ENCODE measurements at places on chromosomes 11 and 22.

DNA sequence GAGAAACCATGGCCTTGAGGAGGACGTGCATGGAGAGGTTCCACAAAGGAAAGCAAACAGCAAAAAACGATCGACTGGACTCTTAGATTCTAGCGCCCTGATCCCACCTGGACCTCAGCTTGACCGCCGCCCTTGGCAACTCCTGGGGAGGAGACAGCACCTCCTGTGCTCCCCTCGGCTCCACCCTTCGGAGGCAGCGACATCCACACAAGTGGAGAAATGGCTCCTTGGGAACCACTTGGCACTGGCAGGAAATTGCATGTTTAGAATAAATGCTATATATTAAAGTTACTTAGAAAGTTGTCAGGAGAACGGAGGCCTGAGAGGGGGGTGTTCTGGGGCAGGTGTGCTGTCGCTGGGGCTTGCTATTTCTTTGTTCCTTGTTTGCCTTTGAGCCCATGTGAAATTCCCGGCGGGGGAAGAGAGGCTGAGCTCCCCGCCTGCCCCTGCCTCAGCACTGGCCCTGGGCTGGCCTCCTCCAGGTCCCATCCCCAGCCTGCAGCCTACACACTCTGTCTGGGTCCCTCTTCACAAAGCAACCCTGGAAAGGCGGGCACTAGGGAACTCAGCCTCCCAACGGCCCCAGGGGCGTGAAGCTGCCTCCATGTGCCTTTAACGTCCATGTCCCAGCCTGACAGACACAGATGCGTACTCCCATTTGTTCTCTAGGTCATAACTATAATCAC is 395.3 kb downstream of the BRD1 start:
- DNase-seq: no peak

- no peak for DNase-seq
Measured at GRCh38 chr11:75635066-75635862, 33.6 kb downstream of the MAP6 start.

GRCh38 chr11:124748481-124749343 is 3.3 kb downstream of the VSIG2 start:
- DNase-seq: no peak

- DNase-seq: no peak
Measured at GRCh38 chr11:62223095-62223494, 14.6 kb downstream of the SCGB2A1 start.

DNA sequence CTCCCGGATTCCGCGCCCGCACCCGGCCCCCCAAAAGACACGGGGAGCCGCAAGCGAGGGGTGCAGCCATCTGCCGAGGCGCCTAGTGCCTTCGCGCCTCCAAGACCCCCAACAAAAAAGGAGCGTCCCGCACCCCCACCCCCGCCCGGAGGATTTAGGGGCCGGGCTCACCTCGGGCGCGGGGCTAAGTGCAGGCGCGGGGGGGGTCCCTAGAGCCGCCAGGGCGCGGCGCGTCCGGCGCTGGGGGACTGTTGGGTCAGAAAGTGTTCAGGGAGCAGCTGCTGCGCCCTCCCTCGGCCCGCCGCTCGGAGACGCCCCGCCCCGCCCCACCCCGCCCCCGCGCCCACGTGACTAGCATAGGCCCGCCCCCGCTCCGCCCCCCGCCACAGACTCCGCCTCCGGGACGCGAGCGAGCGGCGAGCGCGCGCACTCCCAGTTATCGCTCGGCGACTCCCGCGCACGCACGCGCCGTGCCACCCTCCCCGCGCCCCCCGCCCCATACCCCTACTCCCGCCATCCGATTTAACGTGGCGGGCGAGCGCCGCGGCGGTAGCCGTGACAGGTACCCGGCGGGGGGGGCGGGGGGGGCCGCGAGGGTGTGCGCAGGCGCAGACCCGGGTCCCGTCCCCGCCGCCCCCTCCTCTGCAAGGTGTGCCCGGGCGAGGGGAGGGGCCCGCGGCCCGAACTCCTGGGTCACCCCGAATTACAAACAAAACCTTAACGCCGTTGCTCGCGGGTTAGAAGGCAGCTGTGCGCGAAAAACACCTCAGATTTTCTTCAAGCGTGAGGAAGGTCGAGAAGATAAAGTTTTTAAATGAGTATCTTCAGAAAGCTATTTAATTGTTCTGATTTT is 56.2 kb downstream of the KCNJ4 start:
- peak; percentile 85 for DNase-seq

DNA sequence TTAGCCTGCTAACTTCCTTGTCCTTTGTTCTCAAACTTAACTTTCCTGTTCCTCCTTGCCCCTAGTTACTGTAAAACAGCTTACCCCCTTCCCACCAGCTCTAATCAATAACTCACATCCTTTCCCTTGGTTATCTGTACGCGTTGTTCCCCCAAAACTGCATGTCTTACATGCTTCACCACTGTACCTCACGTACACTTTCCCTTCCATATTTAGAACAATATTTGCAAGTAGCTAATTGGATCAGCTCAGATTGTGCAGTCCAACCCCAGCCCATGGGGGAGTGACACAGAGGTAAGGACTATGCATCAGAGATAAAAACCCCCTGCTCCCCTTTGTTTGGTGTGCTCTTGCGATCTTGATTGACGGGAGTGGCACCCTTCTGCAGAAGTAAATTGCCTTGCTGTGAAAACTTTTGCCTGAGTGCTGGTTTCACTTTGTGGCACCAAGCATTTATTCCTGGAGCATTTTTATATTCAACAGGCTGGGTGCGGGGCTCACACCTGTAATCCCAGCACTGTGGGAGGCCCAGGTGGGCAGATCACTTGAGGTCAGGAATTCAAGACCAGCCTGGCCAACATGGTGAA is 30.9 kb downstream of the MIF start:
- no peak for DNase-seq

DNA sequence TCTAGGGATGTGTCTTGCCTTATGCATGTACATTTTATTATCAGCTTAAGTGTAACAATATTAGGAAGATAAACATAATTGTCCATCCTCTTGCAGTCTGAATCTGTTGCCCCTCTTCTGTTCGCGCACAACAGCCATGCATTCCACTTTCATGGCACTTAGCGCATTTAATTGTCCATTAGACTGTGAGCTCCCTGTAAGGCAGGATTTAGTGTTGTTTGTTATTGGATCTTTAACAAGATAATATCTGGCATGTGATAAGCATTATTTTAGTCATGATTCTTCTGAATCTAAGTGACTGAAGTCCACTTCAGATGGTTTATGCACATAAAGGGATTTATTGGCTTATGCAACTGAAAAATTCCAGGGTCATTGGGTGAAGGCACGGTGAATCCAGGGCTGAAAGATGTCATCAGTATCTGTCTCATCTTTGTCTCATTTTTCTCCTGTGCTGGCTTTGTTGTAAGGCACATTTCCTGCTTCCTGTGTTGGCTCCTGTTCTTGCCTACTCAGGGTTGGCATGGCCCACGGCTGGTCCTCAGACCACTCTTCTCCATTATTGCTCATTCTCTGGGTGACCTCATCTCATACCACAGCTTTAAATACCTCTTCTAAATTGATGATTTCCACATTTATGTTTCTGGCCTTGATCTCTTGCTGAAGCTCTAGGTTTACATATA is 37.6 kb downstream of the ATXN10 start:
- no peak for DNase-seq

- no peak for DNase-seq
Measured at GRCh38 chr22:49721211-49721763, 106.4 kb downstream of the BRD1 start.

DNA sequence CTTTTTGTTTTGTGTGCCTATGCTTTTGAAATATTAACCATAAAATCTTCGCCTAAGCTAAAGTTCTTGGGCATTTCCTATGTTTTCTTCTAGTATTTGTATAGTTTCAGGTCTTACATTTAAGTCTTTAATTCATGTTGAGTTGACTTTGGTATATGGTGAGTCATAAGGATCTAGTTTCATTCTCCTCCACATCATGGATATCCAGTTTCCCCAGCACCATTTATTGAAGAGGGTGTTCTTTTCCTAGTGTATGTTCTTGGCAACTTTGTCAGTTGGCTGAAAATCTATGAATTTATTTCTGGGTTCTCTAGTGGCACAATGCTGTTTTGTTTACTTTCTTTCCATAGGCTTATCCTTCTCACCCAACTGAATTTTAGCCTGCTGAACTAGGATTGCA is 49.0 kb downstream of the CTSC start:
- DNase-seq: no peak

- DNase-seq: peak; percentile 41
Measured at GRCh38 chr22:46788441-46789172, 26.2 kb downstream of the TBC1D22A start.

- peak; percentile 38 for DNase-seq
Measured at GRCh38 chr11:88552379-88553062, 215.0 kb upstream of the CTSC start.

- DNase-seq: no peak
Measured at GRCh38 chr22:39493759-39494158, 8.3 kb upstream of the MIEF1 start.

DNA sequence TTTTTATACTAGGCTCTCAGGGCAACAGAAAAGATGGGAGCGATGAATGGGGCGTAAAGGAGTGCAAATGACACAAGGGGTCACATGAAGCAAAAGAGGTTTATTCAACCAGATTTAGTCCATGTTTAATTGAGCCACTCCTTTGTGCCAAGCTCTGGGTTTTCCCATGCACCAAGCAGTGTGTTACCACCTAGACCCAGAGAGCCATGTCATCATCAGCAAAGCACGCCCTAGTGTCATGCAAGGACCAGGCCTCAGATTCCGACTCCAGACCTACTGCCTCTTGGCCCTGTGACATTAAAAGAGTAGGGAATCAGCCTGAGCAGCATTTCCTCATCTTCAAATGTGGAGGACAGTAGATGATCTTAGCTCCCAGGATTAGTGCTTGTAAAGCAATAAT is 1.1 kb upstream of the IGLL5 start:
- DNase-seq: no peak

- DNase-seq: no peak
Measured at GRCh38 chr22:30870451-30871345, 97.9 kb downstream of the MORC2 start.
